ENCODE measurements at places on chromosomes 4 and X.

DNA sequence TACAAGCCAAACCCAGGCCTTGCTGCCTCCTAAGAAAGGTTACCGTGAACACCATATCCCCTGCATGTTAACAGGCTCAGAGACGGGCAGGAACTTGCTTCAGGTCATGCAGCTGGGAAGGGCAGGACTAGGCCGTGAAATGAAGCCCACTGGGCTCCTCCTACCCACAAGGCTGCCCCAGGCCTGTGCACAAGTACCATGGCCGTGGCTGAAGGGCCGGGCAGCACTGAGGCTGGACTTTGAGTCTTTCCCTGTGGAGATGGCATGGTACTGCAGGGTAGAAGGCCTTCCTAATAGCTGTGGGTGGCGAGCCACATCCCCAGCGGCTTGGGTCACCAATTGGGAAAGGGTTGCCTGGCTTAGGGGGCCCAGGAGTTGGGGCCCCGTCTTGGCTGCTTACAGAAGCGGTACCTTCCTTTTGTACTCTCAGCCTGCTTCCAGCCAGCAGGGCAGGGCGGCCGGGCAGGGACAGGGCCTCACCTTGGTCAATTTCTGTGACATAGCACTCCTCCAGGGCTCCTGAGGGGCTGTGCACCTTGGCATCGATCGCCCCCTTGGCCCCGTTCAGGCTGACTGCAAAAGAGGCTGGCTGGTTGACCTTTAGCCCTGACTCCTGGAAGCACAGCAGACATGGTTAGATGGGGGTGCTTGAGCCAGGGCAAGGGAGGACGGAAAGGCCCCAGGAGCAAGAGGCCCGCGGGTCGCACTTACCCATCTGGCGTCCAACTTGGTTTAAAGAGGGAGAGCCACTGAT is 23.8 kb downstream of the FLNA start:
- DNase-seq, result no peak

GRCh38 chrX:135931644-135932487 is 38.4 kb downstream of the SAGE1 start:
- DNase-seq, result no peak

GRCh38 chrX:119801253-119802221 is 10.1 kb upstream of the RPL39 start:
- DNase-seq, result no peak

- DNase-seq, result no peak
These were observed 57.7 kb upstream of the EFHC2 start for GRCh38 chrX:44401151-44401550.

DNA sequence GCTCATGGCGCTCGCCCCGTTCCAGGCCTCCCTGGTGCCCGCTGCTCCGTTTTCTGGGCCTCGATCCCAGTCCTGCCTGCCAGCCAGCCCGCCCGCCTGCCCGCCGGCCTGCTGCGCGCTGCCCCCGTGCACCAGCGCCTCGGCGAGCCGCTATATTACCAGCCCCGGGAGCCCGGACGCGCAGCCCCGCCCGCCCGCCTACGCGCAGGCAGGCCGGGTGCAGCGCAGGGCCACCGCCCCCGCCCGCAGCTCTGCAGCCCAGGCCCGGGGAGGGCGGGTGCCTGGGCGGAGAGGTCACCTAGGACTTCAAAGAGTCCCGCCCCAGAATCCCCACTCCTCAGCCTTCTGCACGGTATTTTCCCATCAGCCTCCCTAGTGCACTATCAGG is at the start of gene MAOB:
Gene MAOB (minus strand): TSS at position 157 of the 388 bp plus-strand sequence. CDS start 151 bp downstream, at position 6.
- DNase-seq, result no peak

GRCh38 chr4:183354219-183354618 is 32.0 kb upstream of the CLDN24 start:
- no peak for DNase-seq

GRCh38 chr4:31190671-31191070 is 470.5 kb downstream of the PCDH7 start:
- DNase-seq, result no peak

DNA sequence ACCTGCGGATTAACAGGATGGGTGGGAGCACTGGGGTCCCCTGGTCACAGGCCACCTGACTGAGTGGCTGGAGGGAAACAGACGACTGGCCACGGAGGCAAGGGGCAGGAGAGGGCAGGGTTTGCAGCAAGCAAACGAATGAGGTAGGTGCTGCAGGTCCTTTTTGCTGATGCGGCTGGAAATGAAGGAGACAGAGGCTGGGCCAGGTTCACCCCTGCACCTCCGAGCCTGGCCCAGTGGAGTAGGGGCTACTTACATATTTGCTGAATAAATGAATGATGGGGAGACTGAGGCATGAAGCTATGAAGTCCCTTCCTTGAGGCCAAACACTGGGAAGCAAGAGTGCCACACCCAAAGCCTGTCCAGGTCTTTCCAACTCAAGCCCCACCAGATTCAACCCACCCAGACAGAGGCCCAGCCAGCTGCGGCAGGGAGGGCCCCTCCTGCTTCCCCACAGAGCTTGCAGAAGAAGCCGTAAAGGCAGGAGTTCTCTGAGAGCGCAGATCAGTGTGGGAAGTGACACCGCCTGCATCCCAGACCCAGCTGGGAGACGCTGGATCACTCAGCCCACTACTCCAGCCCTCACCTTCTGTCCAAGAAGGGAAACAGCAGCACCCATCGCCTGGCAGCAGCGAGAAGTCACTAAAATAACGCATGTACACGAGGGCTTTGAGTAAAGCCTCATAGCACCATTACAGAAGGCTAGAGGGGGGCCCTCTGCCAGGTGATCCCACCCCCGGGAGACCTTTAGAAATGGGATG is 36.1 kb upstream of the C4orf50 start:
- no peak for DNase-seq

GRCh38 chr4:118898684-118899138 is 10.1 kb downstream of the SYNPO2 start:
- no peak for DNase-seq

DNA sequence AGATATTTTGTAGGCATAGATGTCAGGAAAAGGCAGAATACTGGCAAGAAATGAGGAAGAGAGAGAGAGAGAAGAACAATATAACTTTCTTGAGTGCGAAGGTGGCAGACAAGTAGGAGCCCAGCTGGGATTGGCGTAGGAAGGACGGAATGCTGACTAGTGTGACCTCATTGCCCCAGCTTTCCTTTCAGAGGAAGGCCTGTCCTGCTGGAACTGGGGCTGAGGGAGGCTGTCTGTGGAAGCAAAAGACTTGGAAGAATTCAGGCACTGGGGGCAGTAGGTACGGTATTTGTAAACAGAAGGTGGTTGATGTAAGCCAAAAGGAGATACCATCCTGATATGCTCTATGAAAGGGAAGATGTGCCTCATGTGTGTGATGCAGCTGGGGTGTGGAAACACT is 818.4 kb downstream of the ADGRL3 start:
- DNase-seq, result no peak

DNA sequence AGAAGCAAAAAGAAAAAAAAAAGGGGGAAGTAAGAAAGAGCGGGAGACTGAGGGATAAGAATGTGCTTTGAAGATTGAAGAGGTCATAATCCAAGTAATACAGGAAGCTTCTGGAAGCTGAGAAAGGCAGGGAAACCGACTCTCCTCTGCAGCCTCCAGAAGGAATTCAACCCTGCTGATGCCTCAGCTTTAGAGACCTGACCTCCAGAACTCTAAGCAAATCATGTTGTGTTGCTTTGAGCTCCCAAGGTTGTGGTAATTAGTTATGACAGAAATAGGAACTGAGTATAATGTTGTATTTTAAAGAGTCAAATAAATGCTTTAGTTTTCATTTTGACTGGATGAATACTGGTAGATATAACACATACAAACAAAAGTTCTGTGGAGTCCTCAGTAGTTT is 48.0 kb upstream of the FAT1 start:
- DNase-seq, result no peak

GRCh38 chr4:159757499-159757898 is 654.6 kb downstream of the RAPGEF2 start:
- no peak for DNase-seq

DNA sequence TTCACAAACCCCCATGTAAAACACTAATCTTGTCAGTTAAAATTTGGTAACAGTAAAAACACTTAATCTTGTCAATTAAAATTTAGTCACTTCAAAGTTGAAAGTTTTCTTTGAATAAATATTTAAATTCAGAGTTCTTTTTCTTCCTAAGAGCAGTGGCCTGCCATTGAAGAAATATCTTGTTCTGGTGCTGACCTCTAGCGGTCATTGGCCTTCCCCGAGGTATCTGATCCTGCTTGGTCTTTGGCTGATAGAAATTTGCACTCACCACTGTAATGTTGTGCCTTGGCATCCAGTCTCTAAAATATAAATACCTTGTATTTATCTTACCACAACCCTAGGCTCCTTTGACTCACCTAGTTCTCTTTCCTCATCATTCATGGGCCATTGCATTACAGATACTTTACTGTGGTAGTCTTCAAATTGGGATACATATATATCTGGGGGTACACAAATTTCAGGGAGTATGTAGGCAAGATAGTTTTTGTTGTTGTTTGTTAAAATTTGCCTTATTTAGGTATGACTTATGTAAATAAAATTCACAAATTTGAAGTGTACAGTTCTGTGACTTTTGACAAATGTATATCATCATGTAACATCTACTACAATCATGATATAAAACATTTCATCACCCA is 6.7 kb upstream of the ART3 start:
- peak; percentile 39 for DNase-seq

GRCh38 chrX:154602766-154603437 is 16.2 kb downstream of the CTAG1B start:
- DNase-seq, result no peak

- no peak for DNase-seq
These were observed 190.9 kb upstream of the BANK1 start for GRCh38 chr4:101599620-101600019.

DNA sequence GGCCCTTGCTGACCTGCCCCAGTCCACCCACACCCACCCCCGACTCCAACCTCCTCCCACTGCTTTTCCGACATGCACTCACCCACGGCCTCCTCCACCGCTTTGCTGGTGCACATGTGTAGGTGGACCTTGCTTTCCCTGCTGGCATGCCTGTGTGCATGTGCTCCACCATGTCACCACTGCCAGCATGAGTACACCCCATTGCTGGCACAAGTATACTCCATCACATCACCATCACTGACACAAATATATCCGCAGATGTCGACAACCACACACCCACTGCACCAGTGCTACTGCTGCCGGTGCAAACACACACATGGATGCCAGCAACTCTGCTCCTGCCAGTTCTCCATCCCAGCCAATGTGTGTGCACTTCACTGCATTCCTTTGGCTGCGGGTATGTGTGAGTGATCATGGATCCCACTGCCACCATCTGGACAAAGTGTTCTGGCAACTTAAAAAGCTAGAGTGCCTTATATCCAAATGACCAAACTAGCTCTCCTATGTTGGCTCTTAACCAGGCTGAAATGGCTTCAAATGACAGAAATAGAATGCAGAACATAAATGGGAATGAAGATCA is 1072.3 kb downstream of the RAPGEF2 start:
- DNase-seq, result no peak

DNA sequence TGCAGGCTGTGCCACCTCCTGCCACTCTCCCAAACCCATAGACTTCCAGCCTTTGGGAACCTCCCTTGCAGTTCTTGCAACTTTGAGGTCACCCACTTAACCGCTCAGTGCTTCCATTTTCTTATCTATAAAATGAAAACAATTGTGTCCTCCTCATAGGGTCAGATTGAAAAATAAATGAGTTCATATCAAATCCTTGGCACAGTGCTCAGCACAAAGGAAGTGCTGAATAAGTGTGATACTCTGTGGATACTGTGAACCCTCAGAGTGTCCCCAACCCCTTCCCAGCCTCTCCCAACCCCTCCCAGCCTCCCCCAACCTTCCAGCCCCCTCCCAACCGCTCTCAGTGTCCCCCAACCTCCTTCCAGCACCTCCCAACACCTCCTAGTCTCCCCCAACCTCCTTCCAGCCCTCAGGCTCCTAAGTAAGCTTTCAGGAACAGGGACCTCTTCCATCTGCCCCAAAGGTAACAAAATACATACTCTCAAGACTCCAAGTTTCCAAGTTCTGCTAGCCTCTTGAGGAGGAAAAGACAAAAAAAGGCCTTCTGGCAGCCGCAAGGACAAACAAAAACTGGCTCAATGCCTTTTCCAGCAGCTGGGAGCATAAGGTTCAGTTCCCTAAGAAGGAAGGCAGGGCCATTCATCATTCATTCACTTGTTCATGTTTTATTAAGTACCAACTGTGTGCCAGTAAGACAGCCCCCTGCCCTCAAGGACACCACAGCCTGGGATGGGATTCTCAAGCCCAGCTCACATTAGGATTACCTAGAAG is 46.1 kb upstream of the LGI2 start:
- no peak for DNase-seq

- no peak for DNase-seq
These were observed 840 bp upstream of the RPL34 start for GRCh38 chr4:108619372-108620100.

DNA sequence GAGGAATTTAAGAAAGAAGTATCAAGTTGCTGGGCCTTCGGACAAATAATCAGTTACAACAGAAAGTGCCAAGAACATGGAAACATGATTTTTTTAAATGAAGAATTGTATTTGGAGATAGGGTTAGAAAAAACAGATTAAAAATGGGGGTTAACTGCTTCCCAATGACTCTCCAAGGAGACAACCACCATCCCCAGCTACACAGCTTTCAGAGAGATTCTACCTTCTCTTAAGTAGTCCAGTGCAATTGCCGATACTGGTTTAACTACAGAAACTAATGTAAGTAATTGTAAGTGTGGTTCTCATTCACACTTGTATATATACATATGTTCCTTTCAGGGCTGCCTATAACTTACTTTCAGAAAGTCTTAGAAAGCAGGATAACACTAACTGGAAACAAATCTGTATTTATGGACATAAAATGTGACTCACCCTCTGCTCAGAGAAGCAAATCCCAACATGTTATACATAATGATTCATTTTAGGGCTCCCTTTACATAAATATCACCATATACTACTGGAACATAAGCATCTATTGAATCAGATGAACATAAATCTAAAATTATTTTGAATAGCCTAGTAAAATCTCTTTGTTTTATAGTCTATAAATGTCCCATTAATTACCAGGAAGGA is 248.9 kb upstream of the UGT8 start:
- no peak for DNase-seq
